ENCODE measurements at places on chromosomes 11 and 22.

DNA sequence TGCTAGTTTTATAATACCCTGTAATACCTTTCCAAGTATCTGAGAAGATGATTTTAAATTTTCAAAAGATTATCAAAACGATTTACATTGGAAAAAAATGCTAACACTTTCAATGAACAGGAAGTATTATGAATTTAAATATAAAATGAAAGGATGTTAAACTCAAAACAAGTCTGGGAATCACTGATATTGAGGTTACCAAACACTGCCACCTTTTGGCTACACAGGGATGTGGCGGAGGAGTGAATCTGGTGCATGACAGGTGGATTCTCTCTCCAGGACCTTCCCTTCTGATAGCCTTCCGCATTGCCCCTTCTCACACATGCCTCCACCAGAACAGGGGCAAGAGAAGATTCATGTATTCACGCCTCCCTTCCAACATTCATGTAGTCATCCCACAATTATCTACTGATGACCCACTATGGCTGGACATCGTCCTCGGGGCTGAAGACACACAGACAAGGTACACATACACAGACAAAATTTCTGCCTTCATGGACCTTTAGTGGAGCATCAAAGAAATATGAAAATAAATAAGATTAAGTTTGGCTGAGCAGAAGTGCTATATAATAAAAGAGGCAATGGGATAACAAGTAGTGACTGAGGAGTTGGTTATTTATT is 34.7 kb downstream of the ATG16L2 start:
- peak; percentile 43 for DNase-seq

DNA sequence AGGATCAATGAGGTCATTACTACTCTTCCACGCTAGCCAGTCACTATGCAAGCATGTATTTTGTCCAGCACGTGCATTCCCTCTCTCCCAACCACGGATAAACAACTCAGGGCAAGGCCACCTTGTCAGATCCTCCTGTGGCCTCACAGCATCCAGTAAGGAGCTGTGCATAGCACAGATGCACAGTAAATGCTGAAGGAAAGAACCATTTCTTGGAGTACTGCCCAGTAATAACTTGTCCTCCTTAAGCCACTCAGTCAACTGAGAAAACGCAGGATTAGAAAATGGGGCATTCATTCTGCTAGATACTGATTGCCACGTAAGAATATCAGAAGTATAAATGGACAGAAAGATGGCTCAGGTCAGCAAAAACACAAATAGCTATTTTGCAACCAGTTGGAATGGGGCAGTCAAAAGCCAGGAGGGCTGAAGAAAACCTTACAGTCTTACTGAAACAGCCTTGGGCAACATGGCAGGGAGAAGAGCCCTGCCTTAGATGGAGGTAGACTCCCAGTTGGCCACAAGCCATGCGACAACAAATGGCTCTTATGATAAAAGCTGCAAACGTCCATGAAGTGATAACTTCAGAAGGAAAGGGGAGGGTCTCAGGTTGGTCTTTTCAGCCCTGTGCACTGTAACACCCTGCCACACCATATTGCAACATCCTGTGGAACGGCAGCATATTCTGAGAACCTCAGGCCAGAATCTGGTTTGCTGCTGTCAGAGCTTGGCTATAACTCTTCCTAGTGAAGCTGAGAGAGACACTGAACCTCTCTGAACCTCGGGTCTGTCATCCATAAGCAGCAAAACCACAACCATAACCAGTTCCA is 23.0 kb downstream of the PC start:
- DNase-seq: no peak

GRCh38 chr11:71372693-71373657 is 75.2 kb downstream of the DHCR7 start:
- DNase-seq: no peak

DNA sequence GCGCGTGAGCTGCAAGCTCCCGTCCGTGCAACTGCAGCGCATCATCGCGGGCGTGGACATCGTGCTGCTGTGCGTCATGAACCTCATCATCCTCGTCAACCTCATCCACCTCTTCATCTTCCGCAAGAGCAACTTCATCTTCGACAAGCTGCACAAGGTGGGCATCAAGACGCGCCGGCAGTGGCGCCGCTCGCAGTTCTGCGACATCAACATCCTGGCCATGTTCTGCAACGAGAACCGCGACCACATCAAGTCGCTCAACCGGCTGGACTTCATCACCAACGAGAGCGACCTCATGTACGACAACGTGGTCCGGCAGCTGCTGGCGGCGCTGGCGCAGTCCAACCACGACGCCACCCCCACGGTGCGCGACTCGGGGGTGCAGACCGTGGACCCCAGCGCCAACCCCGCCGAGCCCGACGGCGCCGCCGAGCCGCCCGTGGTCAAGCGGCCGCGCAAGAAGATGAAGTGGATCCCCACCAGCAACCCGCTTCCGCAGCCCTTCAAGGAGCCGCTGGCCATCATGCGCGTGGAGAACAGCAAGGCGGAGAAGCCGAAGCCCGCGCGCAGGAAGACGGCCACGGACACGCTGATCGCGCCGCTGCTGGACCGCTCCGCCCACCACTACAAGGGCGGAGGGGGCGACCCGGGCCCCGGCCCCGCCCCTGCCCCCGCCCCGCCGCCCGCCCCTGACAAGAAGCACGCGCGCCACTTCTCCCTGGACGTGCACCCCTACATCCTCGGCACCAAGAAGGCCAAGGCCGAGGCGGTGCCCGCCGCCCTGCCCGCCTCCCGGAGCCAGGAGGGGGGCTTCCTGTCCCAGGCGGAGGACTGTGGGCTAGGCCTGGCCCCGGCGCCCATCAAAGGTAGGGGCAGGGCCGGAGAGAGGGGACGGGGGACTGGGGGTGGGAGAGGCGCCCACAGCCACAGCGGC is 7.3 kb downstream of the PANX2 start:
- DNase-seq: no peak

GRCh38 chr22:19724927-19725661 is 1.8 kb downstream of the GP1BB start:
- no peak for DNase-seq

- no peak for DNase-seq
Observed at GRCh38 chr11:46247090-46247489, 30.4 kb upstream of the CREB3L1 start.

DNA sequence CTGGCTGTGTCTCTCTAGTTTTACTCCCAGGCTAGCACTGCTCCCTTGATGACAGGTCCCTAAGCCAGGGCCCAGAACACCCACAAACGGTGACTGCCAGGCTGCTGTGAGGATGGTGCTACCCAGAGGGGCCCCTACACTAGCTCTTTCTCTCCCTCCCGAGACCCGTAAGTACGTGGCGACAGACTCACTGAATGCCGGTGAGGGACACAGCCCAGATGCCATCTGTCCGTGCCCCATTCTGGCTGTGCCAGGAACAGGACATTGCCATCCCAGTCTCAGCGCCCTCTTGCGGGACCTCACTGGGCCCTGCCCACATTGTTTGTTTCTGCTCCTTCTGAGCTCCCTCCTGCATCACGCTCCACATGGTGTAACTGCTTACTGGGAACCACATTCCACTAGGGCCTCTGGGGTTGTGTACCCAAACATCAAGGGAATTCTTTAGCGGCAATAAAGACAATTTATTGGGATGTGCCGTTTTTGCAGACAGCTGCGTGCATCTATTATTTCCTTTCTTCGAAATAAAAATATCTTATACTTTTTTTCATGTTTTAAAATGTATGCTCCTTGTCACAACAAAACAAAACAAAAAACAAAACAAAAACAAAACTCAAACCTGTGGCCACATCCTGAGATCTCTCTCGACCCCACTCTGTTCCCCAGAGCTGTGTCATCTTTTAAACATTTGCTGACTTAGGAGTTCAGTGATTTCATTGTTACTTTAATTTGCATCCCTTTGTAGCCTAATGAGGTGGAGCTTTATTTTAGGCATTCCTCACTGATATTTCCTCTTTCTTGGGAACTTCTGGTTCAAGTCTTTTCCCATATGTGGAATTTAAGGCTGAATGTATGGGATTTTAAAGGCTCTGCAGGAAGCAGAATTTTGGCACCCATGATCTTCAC is 4.4 kb upstream of the TPCN2 start:
- DNase-seq: peak; percentile 51

- DNase-seq: no peak
Observed at GRCh38 chr22:50417411-50418210, 57.2 kb downstream of the SBF1 start.

GRCh38 chr11:129911298-129911697 is 15.9 kb upstream of the NFRKB start:
- DNase-seq: no peak

DNA sequence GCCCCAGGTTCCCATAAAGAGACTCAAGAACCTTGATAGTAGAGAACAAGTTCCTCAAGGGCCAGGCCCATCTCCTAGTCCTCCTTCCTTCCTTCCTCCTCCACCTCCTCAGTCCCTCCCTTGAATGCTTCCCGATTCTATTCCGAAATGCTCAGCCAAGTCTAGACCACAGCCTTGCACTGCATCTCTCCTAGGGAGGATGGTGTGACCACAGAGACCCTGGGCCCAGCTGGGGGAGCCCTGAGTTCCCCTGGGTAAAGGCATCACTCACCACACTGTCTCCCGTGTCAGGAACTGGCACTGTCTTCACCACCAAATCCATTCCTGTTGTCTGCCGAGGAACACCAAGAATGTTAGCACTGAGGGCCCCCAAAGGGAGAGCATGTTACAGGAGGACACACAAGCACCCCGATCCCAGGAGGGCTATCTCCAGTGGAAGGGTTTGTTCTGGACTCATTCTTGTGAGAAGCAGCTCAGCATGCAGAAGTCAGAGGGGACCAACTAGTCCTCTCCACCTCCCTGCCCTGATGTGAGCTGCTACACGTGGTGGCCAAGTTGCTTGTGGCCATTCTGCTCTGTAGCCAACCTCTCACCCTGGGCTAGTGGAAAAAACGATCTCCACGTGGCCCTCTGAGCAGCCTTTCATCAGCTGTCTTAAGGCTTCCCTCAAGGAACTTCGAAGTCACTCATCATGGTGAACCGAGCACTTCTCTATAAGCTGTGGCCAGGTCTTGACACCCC is 8.7 kb downstream of the IFT27 start:
- no peak for DNase-seq

DNA sequence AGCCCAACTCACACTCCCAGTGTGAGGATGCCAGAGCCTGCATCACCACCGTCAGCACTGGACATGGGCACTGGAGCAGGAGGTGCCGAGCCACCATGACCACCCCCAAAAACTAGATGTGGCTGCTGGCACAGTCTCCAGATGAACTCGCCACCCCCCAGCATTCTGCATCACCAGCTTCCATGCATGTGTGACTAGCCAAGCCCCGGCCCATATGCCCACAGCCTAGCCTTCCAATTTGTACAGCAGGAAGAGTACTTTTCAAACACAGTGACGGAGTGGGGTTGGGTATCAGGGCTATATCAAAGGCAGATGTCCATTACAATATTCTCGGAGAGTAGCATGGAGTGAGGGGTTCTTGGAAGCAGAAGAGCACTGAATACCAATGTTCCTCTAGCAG is 62.9 kb downstream of the SMCO4 start:
- no peak for DNase-seq

- DNase-seq: no peak
Observed at GRCh38 chr11:96130061-96130620, 206.2 kb upstream of the MTMR2 start.

DNA sequence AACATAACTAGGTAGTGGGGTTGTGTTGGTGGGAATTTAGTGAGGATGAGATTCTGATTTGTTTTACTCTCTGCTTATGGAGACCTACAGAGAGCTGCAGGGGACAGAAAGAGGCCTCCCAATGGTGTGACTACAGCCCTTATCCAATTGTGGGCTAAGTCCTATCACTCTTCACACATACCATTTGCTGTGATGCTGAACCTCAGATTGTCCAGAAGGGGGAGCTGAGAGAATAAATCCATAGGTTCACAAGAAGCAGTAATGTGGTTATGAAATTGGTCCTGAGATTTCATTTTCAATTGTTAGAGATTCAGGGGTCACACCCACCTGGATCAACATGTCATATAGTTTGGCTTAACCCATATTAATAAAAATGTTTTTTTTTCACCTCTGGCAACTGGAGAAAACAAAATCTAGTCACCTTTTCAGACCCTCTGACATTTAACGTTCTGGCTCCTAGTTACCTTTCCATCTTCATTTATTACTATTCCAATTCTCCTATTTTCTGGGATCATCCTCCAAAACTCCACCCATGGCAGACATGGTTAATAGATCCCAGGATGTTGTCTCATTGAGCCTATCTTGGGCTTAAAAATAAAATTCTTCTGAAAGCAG is 53.3 kb upstream of the PTPN5 start:
- peak; percentile 58 for DNase-seq

DNA sequence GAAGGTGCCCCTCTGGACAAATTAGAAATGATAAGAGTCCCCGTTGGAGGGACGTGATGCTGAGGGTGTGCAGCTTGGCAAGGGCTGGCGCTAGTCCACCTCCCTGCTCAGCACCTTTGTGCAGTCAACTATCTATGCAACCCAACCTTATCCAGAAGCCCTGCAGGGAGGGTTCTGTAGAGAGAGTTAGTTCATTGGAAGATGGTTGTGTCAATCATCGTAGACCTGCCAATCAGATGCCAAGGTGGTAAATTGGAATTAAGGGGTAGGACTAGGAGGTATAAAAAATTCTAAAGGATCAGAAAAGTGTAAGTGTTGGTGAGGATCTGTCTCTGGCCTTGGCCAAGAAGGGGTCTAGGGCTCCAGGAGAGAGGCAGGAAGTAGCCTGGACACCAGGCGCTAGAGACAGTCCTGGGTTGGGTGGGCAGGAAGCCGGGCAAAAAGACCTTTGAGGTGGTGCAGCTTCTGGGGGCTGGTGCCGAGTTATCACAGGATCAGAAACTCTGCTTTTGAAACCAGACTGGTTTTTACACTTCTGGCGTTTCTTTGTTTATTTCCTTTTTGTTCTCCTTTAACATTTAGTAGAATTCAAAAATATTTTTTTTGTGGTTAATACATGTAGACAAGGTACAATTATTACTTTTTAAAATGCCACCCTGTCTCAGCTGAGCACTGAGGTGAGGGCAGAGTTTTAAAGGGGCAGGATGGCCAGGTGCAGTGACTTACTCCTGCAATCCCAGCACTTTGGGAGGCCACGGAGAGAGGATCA is 1.6 kb downstream of the C1QTNF6 start:
- peak; percentile 68 for DNase-seq

GRCh38 chr11:34300026-34300925 is 57.5 kb downstream of the ABTB2 start:
- no peak for DNase-seq

- DNase-seq: no peak
Observed at GRCh38 chr22:38228873-38229740, 27.3 kb downstream of the MAFF start.

DNA sequence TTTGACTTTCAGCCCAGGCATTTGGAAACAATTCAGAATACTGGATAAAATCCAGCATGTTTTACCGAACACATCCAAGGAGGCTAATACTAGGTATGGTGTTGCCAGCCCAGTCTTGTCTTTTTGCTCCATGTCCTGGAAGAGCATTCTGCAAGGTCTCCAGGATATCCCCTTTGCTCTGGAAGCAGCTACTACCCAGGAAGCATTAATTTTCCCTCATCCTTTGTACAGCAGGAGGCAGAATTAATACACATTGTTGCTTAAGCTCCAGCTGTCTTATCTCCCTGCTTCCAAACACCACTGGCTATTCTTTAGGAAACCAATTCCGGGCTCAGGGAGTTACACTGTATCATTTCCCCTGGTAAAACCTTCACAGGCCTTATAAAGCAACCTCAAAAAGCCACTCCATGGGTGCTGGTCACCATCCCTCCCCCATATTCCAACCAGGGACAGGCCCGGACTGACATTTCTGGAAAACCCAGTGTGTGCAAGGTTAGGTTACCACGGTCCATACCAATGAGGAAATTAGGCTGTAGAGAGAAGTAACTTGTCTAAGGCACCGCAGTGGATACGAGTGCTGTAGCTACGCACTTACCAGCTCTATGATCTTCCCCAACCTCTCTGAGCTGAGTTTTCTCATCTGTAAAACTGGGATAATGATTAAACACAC is 1.5 kb upstream of the UBASH3B start:
- no peak for DNase-seq

Data from MM.1S (cell line).